ENCODE measurements at places on chromosomes 2 and 18.

GRCh38 chr2:134852518-134852917, 14.1 kb downstream of the ACMSD start:
- DNase-seq: no peak

- DNase-seq: no peak
These were observed 51.2 kb upstream of the POMC start for GRCh38 chr2:25219621-25220020.

- DNase-seq: no peak
These were observed 222.4 kb downstream of the EXOC6B start for GRCh38 chr2:72603481-72603880.

- DNase-seq: no peak
These were observed 48.1 kb downstream of the SEMA4F start for GRCh38 chr2:74702001-74702715.

- no peak for DNase-seq
These were observed 3.0 kb downstream of the HPCAL1 start for GRCh38 chr2:10305715-10306114.

DNA sequence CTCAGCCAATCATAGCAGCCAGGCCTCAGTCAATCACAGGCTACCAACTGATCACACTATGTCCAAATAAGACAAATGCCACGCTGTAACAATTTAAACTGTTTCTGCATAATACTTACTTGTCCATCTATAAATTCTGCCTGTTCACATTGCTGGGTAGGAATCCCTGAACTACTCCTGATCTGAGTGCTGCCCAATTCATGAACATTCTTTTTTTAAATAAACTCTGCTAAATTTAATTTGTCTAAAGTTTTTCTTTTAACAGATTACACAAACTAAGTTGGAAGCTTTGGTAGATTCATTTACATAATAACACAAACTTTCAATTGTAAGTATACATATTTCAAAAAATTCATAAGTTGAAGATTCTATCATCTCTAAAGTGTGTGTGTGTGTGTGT, 583.0 kb downstream of the ERBB4 start:
- DNase-seq: no peak

- no peak for DNase-seq
These were observed 130.4 kb downstream of the COL4A4 start for GRCh38 chr2:227033471-227034148.

- DNase-seq: no peak
These were observed 43.6 kb upstream of the TNP1 start for GRCh38 chr2:216903470-216903869.

- no peak for DNase-seq
These were observed 3.4 kb downstream of the RPS27A start for GRCh38 chr2:55235724-55236538.

- no peak for DNase-seq
These were observed 78.4 kb downstream of the INHBB start for GRCh38 chr2:120424274-120424796.

- no peak for DNase-seq
These were observed 1.3 kb downstream of the SP9 start for GRCh38 chr2:174335988-174336500.

DNA sequence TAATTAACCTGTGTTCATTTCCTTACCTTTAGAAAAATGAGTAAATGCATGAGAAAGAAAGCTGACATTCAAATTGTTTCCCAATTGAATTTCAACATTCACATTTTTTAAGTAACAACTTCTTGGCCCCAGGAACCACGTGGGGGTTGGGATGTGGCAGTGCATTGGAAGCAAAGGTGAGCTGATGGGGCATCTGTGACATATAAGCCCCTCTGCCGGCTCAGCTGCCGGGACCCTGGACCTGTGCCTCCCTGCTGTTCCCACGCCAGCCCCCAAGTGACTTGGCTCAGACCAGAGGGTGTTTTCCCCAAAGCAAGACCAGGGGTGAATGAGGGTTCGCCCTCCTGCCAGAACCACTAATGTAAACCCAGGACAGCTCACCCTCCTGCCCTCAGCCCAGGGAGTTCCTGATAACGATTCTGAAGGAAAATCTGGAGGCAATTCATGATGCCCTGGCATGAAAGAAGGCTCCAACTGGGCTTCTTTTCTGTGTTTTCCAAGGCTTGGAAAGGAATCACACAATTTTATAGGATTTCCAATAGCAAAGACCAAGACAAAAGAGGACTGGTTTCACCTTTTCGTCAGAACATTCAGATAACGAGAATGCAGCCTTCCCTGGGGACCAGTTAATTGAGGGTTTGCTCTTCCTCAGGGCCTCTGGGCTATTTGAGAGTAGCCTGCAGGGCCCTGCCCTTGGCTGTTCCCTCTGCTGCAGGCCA, 193.2 kb upstream of the TWIST2 start:
- DNase-seq: no peak

DNA sequence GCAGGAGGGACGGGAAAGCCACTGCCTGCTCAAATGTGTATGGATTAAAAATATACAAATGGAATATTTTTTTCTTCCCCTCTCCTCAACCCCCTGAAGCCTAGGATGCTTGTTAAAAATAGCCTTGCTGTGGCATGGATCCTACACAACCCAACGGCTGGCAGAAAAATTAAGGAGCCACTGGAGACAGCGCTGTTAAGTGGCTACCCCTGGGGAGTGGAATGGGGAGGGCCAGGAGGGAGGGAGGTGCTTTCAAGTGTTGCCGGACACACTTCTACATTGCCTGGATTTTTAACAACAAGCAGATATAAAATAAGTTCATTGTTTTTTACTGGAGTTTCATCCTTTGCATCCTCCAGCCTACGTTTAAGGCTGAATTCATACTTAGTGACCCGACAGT, 66.6 kb downstream of the ZBTB7C start:
- no peak for DNase-seq

DNA sequence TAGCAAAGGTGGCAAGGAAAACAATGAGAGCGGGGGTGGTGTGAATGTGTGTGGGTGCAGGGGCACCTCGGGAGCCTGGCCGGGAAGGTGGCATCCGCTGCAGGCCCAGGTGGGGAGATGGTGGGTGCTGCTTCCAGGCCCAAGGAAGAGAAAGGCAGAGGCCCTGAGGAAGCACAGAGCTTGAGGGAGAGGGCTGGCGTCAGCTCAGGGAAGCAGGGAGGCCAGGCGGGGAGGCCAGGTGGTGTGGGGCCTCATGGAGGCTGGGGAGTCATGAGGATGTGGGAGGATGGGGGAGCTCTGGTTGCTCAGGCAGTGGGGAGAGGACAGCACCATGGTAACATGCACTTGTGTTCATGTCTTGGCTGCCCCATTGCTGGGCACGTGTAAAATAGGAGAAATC, 43.3 kb downstream of the AGAP1 start:
- DNase-seq: no peak

- no peak for DNase-seq
These were observed 695.6 kb downstream of the TSN start for GRCh38 chr2:122451040-122451439.

DNA sequence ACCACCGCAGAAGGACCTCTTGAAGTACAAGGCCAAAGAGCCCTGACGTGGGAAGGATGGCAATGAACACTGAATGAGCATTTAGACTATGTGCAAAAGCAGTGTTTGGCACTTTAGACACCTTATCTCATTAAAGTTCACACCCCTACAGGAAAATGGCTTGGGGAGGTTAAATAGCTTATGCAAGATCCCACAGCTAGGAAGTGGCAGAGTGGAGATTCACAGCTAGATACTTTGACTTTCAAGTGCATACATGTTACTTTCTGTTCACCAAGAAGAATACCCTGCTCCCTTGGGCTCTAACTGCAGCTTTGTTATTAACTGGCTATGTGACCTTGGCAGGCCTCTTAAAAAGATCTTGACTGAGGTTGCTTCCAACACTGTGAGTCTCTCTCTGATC, 58.2 kb downstream of the ICOS start:
- no peak for DNase-seq

- no peak for DNase-seq
These were observed 87.3 kb downstream of the DOCK10 start for GRCh38 chr2:224954980-224955379.

- DNase-seq: no peak
These were observed 130.3 kb upstream of the GLI2 start for GRCh38 chr2:120605231-120605935.

GRCh38 chr2:23533338-23533695, 148.3 kb downstream of the KLHL29 start:
- DNase-seq: no peak

DNA sequence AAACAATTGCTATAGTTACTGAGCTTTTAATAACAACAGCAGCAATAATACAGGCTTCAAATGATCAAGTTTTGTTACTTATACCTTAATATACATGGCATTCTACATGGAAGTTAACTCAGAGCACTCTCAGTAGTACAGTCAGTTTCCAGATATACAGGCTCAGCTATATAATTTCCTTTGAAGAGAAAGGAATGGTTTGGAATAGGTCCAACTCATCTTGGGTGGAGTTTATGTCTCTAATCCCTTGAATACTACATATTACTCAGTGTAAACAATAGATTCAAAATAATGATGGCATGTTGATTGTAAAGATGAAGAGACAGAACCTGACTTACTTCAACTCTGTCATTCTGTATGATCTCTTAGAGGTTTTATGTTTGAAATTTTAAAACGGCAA, 174.9 kb downstream of the EPHA4 start:
- DNase-seq: no peak

Data from activated T-cell treated with anti-CD3 and anti-CD28 coated beads for 4 hours (primary cell).